ENCODE measurements at places on chromosomes 16 and 17. TPM values are rescaled to one million over a fixed set of nuclear protein-coding genes. Genes with fewer than 3 reads are reported as not detected.

DNA sequence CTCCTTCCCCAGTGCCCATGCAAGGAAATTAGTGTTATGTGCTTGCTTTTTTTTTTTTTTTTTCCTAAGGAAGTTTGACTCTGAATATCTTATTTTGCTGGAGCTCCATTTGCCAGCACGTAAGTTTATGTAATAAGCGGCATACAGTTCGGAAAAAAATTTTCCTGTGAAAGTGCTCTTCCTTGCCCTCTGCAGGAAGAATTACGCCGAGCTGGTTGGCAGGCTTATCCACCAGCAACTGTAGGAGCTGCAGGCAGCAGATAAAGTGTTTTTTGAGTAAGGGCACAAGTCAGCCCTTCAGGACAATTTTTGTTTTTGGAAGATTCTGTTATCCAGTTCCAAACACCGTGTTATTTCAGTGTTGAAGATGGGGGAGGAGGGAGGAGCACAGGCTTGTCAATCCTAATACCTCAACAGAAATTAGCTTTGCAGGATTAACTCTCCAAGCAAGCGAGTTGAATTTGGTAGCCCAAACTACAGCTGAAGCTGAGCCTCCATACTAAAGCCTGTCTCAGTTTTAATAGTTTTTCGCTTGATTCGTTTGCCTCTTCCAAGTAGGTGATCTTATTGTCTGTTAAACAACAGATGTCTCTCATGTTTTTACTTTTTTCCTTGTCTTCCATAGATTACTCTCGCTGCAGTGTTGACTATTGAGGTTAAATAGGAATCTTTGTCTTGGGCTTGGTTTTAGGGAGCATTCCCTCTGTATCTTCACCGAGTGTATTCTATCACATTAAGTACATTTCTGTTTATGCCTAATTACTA, 1.1 kb downstream of the SPECC1 start:
- no peak for DNase-seq

DNA sequence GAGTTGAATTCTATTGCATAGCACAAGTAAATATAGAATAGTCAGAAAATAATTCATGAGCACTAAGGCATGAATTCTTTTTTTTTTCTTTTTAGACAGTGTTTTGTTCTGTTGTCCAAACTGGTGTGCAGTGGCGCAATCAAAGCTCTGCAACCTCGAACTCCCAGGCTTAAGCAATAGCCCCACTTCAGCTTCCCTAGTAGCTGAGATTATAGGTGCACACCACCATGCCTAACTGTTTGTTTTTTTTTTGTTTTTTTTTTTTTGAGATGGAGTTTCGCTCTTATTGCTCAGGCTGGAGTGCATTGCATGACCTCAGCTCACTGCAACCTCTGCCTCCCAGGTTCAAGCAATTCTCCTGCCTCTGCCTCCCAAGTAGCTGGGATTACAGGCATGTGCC, 16.6 kb downstream of the TUBD1 start:
- DNase-seq: no peak

DNA sequence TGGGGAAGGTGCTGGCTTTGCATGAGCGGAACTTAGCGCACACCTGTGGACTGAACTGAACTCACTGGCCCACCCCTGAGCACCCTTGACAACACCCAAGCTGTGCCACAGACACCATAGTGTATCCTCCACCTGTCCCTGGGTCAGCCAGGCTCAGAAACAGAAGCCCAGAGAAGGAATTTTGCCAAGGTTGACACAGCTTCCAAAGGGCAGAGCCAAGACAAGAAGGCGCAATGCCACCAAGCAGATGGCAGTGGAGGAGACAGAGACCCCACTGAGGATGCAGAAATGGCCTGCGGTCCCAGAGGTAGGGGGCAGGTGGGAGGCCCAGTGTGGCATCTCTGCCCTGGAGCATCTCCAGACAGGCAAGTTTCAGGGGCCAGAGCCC, 169.0 kb downstream of the ENGASE start:
- DNase-seq: no peak

DNA sequence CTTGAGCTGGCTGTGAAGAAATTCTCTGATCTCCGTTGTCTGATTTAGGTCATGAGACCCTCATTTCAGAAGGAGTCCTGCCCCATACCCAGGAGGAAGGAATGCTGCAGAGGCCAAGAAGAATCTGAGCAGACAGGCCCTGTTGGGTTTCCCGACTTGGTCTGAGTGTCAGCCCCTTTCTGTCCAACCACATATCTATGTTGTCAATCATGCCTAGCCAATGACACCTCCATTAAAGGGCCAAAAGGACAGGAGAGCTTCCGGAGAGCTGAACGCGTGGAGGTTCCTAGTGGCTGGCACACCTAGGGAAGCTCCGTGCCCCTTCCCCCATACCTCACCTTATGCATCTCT, 37.8 kb downstream of the PIMREG start:
- DNase-seq: no peak

DNA sequence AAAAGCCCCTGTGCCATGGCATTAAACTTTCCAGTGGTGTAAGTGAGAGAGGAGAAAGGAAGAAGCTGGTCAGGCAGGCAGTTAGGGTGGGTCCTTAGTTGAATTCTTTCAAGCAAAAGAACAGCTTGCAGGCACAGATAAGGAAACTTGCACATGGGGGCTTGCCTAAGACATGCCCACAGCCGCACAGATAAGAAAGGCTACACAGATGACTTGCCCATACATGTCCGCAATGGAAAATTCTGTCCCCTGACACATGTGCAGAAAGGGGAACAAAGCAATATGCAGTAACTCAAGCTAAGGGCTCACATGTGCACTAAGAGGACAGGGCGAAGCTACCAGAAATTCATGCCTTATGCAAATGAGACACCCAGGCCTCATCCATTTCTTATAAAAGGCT, 69.9 kb downstream of the GSG1L start:
- no peak for DNase-seq

DNA sequence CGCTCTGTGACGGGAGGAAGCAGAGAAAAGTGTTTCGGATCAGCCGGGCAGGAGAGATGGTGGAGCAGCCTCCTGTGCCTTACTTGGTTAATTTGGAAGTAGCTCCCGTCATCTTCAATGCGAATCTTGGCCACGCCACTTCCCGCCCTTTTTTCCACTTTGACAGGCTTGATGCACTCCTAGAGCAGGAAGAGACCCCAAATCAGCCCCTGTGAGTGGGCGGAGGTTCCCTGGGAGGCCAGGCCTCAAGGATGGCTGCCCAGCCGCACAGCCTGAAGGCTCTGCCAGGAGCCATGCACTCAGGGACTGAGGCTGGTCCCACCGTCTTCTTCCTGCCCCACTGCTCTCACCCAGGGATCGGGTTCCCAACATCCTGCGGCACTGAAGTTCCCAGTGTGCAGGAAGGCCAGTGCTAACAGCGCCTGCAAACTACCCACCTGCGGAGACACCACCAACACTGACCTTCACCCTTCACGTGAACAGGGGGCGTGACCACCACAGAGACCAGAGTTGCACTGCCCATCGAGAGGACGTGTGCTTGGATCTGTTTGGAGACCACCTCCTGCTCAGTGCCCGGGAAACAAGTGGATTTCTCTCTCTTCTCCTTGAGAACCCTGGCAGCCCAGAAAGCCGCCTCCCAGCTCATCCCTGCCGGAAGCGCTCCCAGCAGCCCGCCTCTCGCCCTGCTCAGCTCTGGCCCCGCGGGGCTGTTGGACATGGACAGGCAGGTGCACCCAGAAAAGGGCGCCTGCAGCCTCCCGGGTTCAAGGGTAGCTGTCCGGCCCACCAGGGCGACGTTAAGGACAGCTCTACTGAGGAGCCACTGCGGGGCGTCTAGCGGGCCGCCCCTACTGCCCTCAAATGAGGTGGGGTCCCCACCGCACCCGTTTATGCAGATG, 988 bp downstream of the CIAO3 start:
- DNase-seq: no peak

DNA sequence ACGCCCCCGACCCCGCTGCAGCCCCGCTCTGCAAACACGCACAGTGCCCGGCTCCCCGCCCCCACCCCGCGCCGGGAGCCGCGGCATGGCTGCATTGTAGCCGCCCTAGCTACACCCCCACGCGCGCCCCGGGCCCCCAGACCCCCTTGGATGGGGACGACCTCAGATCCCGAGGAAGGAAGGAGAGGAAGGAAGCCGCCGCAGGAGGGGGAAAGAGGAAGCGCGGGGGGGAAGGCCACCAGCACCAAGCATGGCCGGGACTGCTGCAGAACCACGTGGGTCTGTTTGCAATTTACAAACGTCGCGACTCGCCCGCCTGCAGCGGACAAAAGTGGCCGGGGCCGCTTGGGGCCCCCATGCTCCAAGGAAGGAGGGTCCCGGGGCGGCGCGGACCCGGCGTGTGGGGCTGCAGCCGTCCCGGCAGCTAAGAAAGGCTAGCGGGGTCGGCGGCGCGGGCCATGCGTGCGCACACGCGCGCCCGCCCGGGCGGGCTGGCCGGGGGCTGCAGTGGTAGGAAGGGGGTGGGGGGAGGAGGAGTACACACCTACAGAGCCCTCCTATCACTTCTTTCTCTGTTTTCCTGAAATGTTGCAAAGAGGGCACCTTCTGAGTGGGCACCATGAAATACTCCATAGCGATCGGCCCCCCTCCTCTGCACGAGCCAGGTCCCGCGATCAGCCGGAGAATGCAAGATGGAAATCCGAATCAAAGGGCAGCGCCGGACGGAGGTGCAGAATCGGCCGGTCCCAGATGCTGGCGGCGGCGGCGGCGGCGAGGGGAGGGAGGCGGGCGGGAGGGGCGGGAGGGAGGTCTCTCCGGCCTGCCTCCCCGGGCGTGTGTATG, 488 bp downstream of the TFAP4 start:
- peak; percentile 27 for DNase-seq

GRCh38 chr16:84537491-84538151, 33.2 kb upstream of the MEAK7 start:
- no peak for DNase-seq

DNA sequence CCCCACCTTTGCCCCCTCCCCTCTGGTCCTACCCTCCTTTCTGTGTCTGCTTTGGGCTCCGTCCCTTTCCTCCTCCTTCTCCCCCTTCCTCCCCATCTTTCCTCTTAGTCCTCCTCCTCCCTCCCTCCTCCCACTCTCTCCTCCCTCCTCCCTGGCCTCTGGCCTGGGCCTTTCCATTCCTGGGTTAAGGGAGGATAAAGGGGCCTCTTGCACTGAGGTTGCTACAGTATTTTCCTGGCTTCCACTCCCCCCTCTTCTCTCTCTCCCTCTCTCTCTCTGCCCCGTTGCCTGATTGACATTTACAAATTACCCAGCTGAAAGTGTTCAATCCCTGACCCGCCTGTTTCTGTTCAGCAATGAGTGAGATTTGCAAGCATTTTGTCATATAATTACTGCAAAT, 44.0 kb downstream of the MRM1 start:
- DNase-seq: no peak

GRCh38 chr17:61468263-61468907, 16.2 kb downstream of the TBX4 start:
- no peak for DNase-seq

DNA sequence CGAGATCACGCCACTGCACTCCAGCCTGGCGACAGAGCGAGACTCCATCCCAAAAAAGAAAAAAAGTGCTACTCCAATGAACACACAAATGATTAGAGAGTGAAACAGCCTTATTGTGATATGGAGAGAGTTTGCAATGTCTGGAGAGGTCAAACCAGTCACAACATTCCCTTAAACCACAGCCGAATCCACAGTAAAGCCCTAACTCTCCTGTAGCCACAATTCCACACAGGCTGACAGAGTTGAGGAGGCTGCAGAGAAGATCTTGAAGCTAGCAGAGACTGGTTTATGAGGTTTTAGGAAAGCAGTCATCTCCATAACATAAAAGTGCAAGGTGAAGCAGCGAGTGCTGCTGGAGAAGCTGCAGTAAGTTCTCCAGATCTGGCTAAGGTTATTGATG, 6.7 kb downstream of the RNF213 start:
- DNase-seq: no peak

The TMEM114 gene
- total RNA-seq: not detected

The ABCC6 gene
- not detected for total RNA-seq

The MYH2 gene
- total RNA-seq: not detected
